ENCODE measurements at places on chromosomes 5 and 9.
A peak's percentile ranks its signal among the peaks of the same experiment; 100 is the strongest.

GRCh38 chr5:39132128-39132447, 57.9 kb upstream of the RICTOR start:
- DNase-seq = no peak

- DNase-seq = no peak
Measured at GRCh38 chr5:173670791-173671120, 54.3 kb upstream of the BOD1 start.

GRCh38 chr5:172943283-172943841, 15.9 kb upstream of the RPL26L1 start:
- peak; percentile 86 for DNase-seq

GRCh38 chr9:127311239-127311741, 46.7 kb downstream of the GARNL3 start:
- DNase-seq = peak; percentile 78

GRCh38 chr9:93680443-93681268, 104.3 kb downstream of the PHF2 start:
- DNase-seq = no peak

- DNase-seq = peak; percentile 45
Measured at GRCh38 chr9:110048976-110049698, 158.8 kb downstream of the C9orf152 start.

All from astrocyte of the spinal cord (primary cell).